NB4 (cell line): ENCODE measurements at places on chromosomes 7 and 10.

DNA sequence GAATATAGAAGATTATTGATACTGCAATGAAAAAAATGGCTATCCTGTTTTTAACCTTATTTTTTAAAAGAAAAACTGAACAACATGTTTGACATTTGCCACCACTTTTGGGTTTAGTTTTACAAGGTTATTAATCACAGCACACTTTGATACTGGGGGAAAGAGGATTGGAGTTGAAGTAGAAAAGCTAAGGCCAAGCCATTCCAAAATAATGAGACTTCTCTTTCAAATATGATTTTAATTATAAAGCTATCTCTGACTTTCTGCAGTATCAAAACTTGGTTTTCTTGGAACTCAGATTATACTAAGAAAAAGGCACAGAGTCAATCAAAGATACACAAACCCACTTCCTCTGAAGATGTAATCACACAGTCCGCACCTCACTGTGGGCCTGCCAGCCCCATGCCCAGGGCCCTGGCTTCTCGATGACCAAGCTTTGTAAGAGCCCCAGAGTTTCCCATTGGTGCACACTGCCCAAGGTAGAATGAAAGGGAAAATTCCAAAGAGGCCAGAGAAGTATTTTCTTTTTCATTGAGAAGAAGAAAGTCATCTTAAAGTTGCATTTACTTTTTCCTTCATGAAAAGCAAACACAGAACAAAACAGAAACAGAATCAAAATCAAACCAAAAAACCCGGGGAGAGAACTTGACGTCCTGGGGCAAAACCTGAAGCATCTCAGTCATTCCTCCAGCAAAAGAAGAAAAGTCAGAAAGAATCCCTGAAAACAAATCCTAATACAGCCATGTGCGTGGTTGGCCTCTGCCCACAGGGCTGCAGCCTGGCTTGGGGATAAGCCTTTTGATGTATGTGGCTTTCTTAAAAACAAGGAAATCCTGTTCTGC, 187.7 kb upstream of the KLF6 start:
- DNase-seq: no peak

DNA sequence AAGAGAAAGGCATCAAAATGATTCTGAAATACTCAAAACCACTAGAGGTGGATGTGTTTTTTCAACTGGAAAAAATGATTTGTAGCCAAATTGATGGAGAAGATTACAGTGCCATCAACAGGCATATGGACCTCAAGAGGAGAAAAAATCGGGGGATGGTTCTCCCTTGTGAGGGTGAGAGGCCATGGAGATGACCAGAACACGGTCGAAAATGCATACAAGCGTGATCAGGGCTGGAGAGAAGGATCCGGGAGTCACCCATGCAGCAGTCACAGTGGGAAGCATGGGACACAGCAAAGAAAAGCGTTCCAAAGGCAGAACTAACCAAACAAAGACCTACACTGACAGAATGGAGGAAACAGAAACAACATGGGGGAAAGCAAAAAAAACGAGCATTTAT, 80.3 kb downstream of the SLC37A3 start:
- no peak for DNase-seq

GRCh38 chr7:22786290-22786932, 36.2 kb downstream of the TOMM7 start:
- DNase-seq: no peak

DNA sequence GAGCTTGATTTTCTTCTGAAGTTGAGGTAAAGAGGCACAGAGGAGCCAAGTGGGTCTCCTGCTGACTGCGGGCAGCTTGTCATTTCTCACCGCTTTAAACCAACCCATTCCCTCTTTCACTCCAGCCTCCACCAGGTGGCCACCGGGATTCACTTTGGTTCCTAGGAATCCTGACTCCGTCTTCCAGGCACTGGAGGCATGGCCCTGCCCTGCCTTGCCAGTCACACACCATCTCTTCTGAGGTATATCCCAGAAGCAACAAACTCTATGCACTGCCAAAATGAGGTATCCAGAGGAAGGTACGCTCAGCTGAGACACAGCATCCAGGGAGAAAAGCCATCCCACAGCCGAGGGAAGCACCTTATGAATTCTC, 280.8 kb downstream of the TNS3 start:
- DNase-seq: no peak

GRCh38 chr7:129188372-129188891, at the start of gene SMO:
Gene SMO, plus strand, starts transcription at chr7:129188633. Its CDS starts 519 bp downstream, at chr7:129189152.
- no peak for DNase-seq

- peak; percentile 62 for DNase-seq
These were observed 1.6 kb upstream of the SEPHS1 start for GRCh38 chr10:13349463-13350274.

- DNase-seq: no peak
These were observed 95.8 kb downstream of the RAMP3 start for GRCh38 chr7:45253368-45253767.

GRCh38 chr7:78080811-78081210, 282.2 kb downstream of the PHTF2 start:
- DNase-seq: no peak

DNA sequence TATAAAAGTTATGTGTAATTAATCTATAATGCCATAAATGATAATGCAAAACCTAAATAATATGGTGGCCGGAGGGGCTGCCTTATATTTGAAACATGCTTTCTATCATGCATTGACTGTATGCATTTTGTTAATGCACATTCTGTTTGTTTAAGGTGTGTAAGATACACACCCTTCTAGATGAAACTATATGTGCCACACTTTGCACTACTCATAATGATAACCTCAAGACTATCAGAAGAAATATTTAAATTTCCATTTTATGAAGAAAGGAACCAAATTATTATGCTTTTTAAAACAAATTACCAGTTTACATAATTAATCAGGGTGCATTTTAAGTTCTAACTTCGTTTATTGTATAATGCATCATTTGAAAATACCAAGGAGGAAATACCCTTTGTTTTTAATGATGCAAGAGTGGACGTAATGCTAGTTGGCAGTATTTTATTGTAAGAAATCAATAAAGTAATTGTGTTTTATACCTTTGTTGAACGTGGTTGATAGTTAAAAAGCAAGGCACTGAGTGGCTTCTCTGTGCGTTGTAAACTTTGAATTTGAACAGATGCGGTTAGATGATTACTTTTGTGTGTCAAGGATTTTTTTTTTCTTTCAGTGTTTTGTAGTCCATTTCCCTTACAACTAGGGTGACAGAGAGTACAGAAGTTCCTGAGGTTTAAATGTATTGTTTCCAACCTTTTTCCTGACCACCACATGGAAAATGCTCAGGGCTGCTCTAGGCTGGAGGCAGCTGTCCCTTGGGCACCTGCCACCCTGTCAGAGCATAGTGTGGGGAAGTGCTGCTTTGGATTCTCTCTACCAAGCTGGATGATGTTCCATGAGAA, 21.6 kb downstream of the NRBF2 start:
- DNase-seq: no peak

DNA sequence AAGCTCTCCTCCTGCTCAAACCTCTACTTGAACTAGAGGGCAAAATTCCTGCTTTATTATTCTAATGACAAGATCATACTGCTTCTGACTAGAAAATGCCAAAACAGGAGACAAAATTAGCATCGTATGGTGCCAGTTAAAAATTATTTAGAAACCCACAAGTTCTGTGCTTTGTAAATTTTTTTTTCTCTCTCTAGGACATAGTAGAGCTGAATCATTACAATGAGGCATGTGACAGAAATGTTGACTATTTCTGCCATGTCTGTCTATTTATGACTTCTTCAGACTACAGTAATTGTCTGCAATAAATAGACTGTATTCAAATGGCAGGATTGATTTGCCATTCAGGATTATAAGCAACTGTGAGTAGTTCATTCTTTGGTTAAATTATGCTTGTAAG, 335.8 kb downstream of the PRPF18 start:
- no peak for DNase-seq

GRCh38 chr7:12649348-12649747, 38.1 kb upstream of the ARL4A start:
- no peak for DNase-seq
